ENCODE measurements at places on chromosomes 1 and 21.
A peak's percentile ranks its signal among the peaks of the same experiment; 100 is the strongest.

DNA sequence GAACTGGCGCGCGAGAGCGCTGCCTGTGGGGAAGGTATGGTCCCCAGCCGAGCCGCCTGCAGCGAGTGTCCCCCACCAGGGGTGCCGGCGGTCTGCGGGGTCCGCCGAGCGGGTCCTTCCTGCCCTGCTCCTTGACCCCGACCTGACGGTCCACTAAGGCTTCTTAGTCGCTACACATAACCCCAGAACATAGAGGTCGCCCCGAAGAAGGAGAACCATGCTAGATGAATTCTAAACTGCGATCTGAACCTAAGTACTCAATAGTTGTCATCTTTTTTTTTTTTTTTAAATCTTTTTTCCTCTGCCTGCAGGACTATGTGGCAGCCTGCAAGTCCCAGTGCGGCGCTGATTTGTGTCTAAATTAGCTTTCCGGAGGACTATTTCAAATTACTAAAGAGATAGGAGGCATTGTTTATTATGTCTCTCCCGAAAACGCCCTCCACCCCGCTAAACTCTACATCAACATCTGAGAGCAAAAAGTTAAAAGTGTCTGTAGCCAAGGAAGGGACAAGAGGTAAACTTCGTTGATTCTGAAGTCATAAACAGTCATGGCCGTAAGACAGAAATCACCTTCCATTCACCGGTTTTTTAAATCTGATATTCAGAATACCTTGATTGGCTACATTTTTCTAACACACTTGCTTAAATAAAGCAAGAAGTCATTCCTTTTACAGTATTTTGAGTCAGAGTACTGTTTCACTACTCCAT lies 476 bp downstream of the AXDND1 start:
- peak; percentile 26 for DNase-seq

- peak; percentile 44 for DNase-seq
Measured at GRCh38 chr1:230869500-230869899, 1.2 kb upstream of the C1orf198 start.

DNA sequence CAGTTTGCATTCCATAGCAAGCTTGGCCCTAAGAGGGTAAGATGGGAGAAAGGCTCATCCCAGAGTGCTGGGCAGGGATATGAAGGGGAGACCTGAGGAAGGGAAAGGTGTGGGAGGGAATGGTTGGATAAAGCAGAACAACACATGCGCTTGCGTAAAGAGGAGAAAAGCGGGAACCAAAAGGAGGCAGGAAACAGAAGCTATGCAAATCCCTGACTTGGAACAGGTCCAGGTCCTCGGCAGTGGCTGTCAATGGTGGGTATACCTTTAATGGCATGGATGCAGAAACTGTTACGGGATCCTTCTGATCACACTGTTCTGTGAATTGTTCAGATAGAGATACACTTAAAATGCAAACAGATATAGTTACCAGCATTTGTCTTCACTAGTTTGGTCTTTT lies 455.6 kb downstream of the SIPA1L2 start:
- no peak for DNase-seq

DNA sequence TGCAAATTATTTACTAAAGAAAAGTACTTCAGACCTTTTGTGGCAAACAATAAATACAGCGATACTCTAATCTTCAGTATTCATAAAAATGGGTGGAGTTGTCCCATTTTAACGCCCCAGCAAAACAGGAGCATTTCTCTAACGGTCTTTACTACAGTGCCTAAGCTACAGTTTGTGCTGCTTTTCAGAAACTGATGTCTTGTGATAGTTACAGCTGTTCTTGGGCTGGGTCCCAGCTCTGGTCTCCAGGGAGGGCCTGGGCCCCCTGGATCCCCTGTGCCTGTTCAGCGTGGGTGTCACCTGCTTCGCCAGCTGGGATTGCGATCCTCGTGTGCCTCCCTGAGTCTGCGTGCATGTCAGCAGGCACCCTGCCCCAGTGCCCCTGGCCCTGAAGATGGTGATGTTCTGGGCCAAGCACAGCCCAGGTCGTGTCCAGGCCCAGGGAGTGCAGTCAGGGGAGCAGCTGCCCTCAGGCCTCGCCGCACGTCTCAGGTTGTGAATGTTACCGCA lies 64.0 kb upstream of the DIP2A start:
- DNase-seq, result peak; percentile 32

DNA sequence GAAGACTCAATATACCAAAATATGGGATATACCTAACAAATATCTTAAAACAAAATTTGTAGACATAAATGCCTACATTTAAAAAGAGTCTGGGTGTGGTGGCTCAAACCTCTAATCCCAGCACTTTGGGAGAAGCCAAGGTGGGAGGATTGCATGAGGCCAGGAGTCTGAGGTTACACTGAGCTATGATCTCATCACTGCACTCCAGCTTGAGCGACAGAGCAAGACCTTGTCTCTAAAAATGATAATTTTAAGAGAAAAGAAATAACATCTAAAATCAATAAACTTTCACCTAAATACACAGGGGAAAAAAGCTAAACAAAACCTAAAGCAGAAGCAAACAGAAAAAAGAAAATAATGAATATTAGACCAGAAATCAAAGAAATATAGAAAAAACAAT lies 102.7 kb upstream of the PBX1 start:
- DNase-seq, result no peak

DNA sequence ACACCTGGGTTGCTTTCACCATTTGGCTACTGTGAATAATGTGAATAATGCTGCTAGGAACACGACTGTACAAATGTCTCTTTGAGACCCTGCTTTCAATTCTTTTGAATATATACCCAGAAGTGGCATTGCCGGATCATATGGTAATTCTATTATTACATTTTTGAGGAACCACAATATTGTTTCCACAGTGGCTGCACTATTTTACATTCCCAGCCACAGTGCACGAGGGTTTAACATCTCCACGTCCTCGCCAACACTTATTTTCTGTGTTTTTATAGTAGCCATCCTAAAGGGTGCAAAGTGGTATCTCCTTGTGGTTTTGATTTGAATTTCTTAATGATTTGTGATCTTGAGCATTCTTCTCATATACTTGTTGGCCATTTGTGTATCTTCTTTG lies 15.7 kb downstream of the FHAD1 start:
- no peak for DNase-seq

- no peak for DNase-seq
Measured at GRCh38 chr1:177171536-177172123, 872 bp downstream of the BRINP2 start.

GRCh38 chr21:45546636-45547544 lies 4.7 kb upstream of the SLC19A1 start:
- no peak for DNase-seq

GRCh38 chr1:33997127-33998036 lies 133.5 kb downstream of the HMGB4 start:
- no peak for DNase-seq

GRCh38 chr21:30227633-30228404 lies 11.9 kb upstream of the CLDN8 start:
- peak; percentile 2 for DNase-seq

GRCh38 chr1:235266325-235266724 lies 61.7 kb downstream of the ARID4B start:
- no peak for DNase-seq

- DNase-seq, result no peak
Measured at GRCh38 chr1:26290122-26290881, 10.4 kb downstream of the SH3BGRL3 start.

DNA sequence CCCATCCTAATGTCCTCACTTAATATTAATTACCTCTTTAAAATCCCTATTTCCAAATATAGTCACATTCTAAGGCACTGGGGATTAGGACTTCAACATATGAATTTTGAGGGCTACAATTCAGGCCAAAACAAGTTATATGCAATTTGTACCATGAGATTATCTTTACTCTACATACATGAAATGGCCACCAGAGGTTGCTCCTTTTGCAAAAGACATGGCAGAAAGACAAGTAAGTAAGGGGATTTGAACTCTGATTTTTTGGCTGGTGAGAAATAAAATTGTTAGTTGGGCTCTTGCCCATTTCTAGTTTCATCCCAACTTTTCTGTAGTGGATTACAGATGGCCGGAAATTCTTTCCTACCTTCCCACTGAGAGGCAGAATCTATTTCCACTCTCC lies 4.8 kb upstream of the ALG6 start:
- DNase-seq, result no peak

DNA sequence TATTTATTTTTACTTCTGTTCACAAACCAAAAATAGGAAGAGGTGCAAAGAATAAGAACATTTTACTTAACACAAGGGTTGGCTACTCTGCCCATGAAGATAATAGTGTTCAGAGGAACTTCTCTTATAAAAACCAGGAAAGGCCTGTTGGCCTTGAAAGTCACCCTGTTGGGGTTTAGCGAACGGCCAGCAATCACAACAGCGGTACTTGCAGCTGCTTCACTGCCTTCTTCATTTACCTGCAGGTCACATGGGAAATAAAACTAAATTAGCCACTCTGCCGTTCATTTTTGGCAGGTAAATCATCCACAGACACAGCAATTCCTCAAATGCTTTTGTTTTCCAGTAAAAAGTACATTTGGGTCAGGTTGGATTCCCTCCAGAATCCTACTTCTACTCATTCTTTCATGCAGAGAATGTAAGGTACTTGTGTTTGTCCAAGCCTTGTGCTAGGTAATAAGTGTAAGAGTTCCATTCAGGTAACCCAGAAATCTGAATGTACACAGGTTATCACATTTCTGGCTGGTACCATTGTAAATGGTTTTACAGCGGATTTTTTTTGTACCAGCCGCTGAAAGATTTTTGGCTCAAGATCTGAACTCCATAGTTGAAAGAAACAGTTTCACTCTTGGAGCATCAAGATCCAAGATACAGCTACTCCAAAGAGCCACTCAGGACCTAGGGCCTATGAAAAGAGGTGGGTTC lies 13.1 kb downstream of the SERPINC1 start:
- DNase-seq, result no peak

DNA sequence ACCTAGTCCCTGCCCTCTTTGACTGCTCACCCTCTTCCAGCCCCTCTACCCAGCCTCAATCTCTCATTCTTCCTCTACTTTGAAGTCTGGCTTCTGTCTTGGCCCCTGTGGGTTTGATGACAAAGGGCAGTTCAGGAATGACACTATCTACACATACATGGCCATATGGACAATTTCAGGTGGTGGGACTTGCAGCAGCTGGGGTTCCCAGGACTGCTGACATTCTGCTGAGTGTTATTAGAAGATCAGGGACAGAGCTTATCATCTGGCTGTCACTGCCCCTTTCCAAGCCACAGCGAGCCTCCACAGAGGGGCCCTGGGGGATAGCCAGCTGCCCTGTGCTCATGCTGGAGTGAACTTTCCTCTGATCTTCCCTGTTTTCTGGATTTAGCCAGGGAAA lies 97.4 kb upstream of the IPO9 start:
- DNase-seq, result no peak

GRCh38 chr1:201259476-201260235 lies 23.6 kb upstream of the PKP1 start:
- no peak for DNase-seq

DNA sequence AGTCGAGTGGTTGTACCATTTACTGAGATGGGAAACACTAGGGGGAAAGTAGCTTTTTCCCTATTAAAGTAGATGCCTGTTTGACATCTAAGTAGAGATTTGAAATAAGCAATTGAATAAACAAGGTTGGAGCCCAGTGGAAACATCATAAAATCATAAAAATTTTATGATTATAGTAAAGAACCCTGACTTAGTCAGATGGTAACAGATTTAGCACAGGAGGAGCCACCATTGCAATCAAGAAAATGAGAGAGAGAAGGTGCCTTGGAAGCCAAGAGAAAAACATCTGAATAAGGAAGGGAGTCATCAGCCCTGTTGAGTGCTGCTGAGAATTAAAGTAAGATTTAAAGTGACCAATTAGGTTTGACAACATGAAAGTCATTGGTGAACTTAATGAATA lies 49.8 kb downstream of the SMG7 start:
- no peak for DNase-seq

DNA sequence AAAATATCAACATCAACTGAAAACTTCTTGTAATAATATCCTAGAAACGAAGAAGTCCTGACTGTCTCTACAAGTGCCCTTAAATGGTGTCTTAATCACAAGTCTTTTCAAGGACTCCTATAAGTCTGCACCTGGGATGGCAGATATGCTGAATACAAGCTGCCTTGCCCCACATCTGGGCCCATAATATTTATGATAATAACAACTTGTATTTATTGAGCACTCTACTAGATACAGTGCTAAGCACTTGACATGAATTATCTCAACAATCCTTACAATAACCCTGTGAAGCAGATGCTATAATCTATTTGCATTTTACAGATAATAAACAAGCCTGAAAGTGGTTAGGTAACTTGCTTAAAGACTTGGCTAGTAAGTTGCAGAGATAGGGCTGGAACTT lies 78.0 kb upstream of the ZNF648 start:
- no peak for DNase-seq

DNA sequence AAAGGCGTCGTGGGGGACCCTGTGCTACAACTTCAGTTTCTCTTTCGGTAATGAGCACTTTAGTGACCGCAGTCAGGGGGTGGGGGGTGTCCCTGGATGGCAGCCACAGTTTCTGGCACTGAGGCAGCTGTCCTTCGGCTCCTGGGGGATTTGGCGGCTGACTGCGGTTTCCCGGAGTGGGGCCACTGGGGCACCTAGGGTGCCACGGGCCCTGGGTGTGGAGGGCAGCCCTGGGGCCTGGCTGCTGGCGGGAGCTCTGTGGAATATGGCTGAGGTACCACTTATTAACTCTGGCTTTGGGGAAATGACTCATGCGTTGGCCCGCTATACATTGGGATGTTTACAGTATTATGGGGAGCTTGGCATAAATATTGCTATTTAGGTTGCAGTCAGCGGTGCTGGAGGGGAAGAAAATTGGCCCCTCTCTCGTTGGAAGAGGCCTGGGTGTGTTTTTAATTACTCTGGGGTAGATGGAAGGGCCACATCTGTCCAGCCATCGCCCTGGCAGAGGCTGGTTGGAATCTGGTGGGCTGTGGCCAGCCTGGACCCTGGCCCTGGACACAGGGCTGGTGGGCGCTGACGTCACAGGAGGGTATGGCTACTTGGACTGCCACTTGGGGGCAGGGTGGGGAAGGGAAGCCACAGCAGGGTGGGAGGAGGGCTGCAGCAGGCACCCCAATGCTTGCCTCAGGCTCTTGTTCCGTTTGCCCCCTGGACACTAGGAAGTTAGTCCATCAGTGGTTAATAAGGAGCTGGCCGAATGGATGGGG lies 2.0 kb downstream of the EPHB2 start:
- no peak for DNase-seq

GRCh38 chr1:230237009-230237370 lies 170.0 kb downstream of the GALNT2 start:
- DNase-seq, result no peak

DNA sequence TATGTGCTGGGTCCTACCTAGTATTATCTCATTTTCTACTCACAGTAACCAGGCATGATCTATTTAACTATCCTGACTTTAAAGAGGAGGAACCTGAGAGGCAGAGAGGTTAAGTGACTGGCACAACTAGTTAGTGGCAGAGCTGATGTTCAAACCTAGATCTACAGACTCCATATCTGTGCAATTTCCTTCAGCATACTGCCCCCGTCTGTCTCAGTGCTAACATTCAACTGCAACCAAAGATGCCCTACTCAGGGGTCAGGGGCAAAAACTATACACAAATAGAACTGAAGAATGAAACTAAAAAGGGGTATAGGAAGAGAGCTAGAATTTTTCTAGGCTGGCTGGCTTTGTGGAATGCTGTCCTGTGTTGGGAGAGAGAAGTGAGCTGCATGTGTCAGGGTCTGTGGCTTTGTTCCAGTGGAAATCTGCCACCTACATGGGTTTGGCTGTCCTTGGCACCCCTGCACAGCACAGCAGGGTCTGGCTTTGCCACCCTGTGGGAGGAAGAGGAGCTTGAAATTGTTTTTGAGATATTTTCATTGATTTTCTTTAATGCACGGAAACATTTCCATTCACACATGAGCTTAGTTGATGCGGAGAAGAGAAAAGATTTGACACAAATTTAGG lies 368.5 kb downstream of the RPS6KC1 start:
- DNase-seq, result no peak

All from myocyte (in vitro differentiated cells).